ENCODE measurements at places on chromosomes 3 and 15.

DNA sequence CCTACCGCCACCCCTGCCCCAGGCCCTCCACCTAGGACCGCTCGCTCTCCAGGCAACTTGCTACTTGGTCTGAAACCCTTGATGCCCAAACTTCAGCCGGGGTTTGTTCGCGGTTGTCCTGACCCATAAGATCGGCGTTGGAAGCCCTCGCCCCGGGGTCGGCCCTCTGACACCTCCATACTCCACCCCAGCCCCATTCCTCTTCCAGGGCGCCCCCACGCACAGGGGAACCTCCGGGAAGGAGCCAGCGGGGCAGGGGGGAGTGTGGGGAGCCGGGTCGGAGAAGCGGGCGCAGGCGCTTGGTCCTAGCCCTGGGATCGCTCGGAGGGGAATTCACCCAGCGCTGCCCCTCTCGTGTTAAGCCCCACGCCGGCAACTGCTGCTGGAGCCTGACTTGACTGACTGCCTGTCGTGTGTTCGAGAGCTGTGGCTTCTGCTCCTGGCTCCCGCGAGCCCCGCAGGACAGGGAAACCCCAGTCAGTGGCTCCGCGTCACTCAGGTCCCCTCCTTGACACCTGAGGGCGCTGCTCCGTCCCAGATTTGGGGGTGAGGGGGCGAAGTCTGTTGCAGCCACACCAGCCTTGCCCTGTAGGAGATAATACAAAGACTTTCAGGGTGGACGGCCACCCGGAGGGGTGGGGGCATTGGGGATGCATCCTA is 675 bp downstream of the RYR3 start:
- DNase-seq: peak; percentile 11
- H3K36me3 ChIP-seq: peaks cover 2% of the 10 kb centered on the region
- H3K4me3 ChIP-seq: peak overlapping the region; percentile 81

- no peaks in the 10 kb centered on the region for H3K4me1 ChIP-seq
- no peaks in the 10 kb centered on the region for H3K36me3 ChIP-seq
- peaks cover 5% of the 10 kb centered on the region for H3K27me3 ChIP-seq
- H3K27ac ChIP-seq: no peak overlapping the region
These were observed 14.7 kb upstream of the CA12 start for GRCh38 chr15:63396152-63396928.

DNA sequence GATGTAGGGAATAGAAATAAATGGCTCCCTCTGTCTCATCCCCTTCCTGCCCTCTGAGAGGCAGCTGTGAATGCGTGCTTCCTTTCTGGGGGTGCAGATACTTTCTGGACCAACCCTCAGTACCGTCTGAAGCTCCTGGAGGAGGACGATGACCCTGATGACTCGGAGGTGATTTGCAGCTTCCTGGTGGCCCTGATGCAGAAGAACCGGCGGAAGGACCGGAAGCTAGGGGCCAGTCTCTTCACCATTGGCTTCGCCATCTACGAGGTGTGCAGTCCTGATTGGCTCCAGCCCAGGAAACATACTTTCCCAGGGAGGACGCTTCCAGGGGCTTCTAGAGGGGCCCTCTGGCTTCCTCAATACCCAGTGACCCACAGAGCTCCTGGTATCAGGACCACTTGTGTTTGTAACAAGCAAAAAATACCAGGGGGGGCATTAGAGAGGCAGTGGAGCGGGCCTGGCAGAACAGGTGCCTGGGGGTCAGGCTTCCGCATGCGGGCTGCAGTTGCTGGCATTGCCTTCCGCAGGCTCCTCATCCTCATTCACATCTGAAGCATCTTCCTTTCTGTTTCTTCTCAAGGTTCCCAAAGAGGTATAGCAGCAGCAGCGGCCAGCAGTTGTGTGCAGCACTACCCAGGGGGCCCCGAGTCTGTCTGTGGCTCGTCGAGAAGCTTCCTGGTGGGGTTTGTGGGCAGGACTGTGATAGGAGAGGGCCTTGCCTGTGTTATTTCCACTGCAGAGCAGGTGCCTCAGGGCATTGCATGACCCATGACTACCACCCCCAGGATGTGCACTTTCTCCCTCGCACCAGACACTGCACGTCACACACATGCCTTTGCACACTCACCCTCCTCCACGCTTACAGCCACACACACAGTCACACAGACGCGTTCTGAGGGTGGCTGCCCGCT is 42.5 kb downstream of the CAPN3 start:
- DNase-seq: no peak
- no peak overlapping the region for H3K4me3 ChIP-seq
- H3K36me3 ChIP-seq: no peaks in the 10 kb centered on the region

DNA sequence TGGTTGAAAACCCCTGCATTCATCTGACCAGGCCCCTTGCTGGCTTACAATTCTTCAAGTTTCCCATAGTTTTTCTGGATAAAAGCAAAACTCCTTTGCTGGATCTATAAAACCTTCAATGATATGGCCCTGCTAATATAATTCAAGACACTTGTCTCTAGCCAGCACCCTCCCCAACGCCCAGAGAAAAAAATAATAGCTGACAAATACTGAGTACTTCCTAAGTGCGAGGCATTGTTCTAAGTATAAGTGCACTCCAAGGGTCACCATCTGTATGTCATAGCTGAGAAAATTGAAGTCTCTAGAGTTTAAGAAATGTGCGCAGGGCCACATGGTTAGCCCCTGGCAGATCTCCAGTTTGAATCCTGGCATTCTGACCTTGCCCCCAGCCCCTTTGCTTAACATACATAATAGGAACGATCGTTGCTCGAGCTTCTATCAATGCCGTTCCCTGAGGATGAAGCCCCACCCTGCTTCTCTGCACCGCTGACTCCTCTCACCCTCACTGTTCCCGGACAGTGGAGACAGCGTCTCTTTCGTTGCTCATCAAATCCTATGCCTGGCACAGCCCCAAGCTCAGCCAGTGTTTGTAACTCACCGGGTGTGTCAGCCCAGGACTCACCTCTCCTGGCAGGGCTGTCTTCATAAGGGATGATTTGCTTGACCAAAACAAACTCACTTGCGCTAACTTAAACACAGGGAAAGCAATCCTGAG is 377.1 kb upstream of the PROK2 start:
- no peak overlapping the region for H3K27ac ChIP-seq
- no peak for DNase-seq
- H3K4me1 ChIP-seq: peaks cover 18% of the 10 kb centered on the region
- H3K36me3 ChIP-seq: no peaks in the 10 kb centered on the region

DNA sequence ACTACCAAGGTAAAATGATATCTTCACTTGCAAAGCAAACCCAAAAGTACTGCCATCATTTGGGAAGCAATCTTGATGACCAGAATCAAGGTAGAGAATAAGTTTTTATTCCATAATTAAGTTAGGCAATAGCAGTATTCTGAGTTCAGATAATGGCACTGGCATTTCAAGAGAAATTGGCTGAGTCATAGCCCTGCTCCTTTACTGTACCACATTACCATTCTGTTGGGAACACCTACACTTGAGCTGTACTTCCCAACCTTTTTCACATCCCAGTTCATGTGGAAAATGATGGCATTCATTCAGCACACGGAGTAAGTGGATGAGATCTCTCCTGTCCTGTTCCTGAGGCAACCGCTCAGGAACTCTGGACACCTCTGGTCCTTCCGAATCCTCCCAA is 311.6 kb upstream of the TPRG1 start:
- H3K36me3 ChIP-seq: no peaks in the 10 kb centered on the region
- peaks cover 23% of the 10 kb centered on the region for H3K4me1 ChIP-seq
- no peaks in the 10 kb centered on the region for H3K27me3 ChIP-seq
- DNase-seq: no peak

Measured in neural crest cell (in vitro differentiated cells).